ENCODE measurements at places on chromosomes 4 and X. TPM values are rescaled to one million over a fixed set of nuclear protein-coding genes. Genes with fewer than 3 reads are reported as not detected.

GRCh38 chrX:40539214-40540142, 41.3 kb upstream of the ATP6AP2 start:
- no peaks in the 10 kb centered on the region for H3K36me3 ChIP-seq
- no peaks in the 10 kb centered on the region for H3K4me1 ChIP-seq
- DNase-seq: no peak
- no peak overlapping the region for H3K27ac ChIP-seq
- no peak overlapping the region for H3K4me3 ChIP-seq
- no peaks in the 10 kb centered on the region for H3K27me3 ChIP-seq

DNA sequence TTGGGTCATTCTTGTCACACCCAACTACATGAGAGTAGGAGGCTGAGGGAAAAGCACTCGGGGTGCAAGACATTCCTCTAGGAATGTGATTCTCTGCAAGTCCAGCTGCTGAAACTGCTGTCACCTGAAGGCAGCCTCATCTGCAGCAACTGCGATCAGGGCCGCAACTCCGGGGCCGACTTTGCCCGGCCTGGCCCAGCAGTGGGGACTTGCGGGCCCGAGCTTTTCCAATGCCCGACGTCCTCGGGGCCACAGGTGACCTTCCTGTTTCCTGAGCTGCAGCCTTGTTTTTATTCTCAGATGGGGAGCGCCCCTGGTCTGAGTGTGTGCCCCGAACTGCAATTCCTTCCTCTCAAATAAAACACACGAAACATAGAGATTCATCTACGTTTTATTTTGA, 104.7 kb upstream of the NKX1-1 start:
- DNase-seq: no peak
- H3K27ac ChIP-seq: no peak overlapping the region
- no peaks in the 10 kb centered on the region for H3K36me3 ChIP-seq
- no peak overlapping the region for H3K4me3 ChIP-seq

- peak; percentile 9 for DNase-seq
- no peak overlapping the region for H3K4me3 ChIP-seq
- H3K27ac ChIP-seq: no peak overlapping the region
- no peaks in the 10 kb centered on the region for H3K4me1 ChIP-seq
Observed at GRCh38 chr4:154559494-154560418, 3.1 kb upstream of the FGB start.

DNA sequence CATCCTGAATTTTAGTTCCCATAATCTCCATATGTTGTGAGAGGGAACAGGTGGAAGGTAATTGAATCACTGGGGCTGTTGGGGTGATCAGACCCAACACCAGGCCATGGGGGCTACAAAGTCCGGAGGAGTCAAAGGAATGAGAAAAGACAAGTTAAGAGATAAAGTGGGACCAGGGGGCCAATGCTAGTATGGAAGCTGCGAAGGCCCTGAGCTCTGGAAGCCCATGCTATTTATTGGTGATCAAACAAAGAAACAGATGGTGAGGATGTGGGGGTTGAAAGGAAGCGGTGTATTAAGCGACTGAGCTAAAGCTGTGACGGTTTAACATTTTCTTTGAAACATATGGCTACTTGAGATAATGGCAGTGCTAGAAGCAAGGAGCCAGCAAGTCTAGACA, 132.8 kb downstream of the PDGFC start:
- no peak overlapping the region for H3K27ac ChIP-seq
- H3K27me3 ChIP-seq: no peaks in the 10 kb centered on the region
- no peaks in the 10 kb centered on the region for H3K36me3 ChIP-seq
- H3K4me3 ChIP-seq: no peak overlapping the region
- DNase-seq: no peak
- no peaks in the 10 kb centered on the region for H3K4me1 ChIP-seq

F11 gene
- 0.99 TPM for total RNA-seq

PGAM4 gene
- total RNA-seq: 0.56 TPM

GRCh38 chr4:3791910-3792542, 25.8 kb downstream of the ADRA2C start:
- no peaks in the 10 kb centered on the region for H3K36me3 ChIP-seq
- peak; percentile 47 for DNase-seq
- no peak overlapping the region for H3K27ac ChIP-seq
- H3K4me1 ChIP-seq: no peaks in the 10 kb centered on the region
- no peak overlapping the region for H3K4me3 ChIP-seq
- H3K27me3 ChIP-seq: no peaks in the 10 kb centered on the region

HS6ST2 gene
- 3.7 TPM for total RNA-seq

DNA sequence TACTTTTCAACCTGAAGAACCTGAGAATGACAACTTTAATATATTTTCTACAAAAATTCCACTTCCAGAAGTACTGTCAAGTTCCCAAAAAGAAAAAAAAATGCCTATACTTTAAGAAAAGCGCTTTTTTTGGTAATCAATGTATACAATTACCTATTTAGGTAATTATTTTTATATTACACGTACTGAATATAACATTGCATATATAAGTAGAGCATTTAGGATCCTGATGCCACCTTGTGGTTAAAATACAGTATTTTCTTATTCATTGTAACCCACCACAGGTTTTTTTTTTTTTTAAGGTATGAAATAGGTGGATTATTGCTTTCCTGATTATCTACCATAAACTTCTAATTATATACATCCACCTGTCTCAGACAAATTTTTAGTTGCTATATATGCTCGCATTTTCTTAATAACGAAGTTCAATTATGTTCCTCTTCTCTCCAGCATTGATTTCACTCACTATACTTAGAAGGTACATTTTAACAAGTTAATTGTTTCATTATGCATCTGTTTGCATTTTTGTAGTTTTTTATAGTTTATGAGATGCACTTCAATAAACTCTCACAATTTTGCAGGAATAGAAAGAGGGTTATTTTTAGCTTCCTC, 5.2 kb downstream of the MAP9 start:
- H3K4me3 ChIP-seq: no peak overlapping the region
- no peaks in the 10 kb centered on the region for H3K4me1 ChIP-seq
- no peak for DNase-seq
- no peaks in the 10 kb centered on the region for H3K27me3 ChIP-seq
- H3K27ac ChIP-seq: no peak overlapping the region

- H3K27ac ChIP-seq: no peak within 1 kb of the TSS
- no peaks in the 10 kb centered on the region for H3K4me1 ChIP-seq
- H3K36me3 ChIP-seq: no peaks in the 10 kb centered on the region
Observed at GRCh38 chrX:86148024-86148511, at the start of gene DACH2. Gene DACH2, plus strand, starts transcription at chrX:86148451.

- DNase-seq: no peak
- H3K36me3 ChIP-seq: no peaks in the 10 kb centered on the region
- H3K4me1 ChIP-seq: no peaks in the 10 kb centered on the region
- no peaks in the 10 kb centered on the region for H3K27me3 ChIP-seq
- no peak overlapping the region for H3K27ac ChIP-seq
Observed at GRCh38 chr4:74624351-74625151, 169.8 kb downstream of the BTC start.

NXF2 gene
- not detected for total RNA-seq

Measured in H1 (cell line).